ENCODE measurements at places on chromosomes 7 and 10.

- DNase-seq: no peak
Measured at GRCh38 chr10:34736976-34737771, 77.9 kb downstream of the PARD3 start.

- no peak for DNase-seq
Measured at GRCh38 chr7:3078514-3078913, 34.8 kb upstream of the CARD11 start.

- no peak for DNase-seq
Measured at GRCh38 chr10:101021239-101021638, 9.7 kb downstream of the PDZD7 start.

DNA sequence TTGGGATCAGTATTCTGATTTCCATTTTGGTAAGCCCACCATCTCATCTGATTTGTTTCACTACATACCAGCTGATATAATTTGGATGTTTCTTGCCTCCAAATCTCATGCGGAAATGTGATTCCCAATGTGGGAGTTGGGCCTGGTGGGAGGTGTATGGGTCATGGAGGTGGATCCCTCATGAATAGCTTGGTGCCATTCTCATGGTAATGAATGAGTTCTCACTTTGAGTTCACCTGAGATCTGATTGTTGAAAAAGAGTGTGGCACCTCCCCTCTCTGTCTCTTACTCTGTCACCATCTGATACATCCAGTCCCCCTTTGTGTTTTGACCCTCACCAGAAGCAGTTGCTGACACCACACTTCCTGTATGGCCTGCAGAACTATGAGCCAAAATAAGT, 347.3 kb downstream of the ARL4A start:
- no peak for DNase-seq

DNA sequence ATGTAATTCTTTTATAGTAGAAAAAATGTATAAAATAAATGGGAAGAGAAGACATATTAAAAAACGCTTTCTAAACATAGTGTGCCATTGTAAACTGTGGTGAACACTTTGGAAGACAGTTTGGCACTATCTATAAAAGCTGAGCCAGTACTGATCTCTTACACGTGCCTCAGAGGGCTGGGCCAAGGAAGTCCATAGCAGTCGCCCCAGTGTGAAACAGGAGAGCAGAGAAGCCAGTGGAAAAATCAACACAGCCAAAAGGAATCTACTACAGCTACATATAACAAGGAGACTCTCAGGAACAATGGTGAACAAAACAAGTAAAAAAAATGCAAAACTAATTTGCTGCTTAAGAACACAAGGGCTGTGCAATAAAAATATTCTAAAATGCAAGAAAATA, 20.6 kb downstream of the SEPHS1 start:
- DNase-seq: no peak

GRCh38 chr10:128629111-128630096, 503.2 kb upstream of the MKI67 start:
- no peak for DNase-seq

- no peak for DNase-seq
Measured at GRCh38 chr7:109456116-109456515, 886.4 kb downstream of the DNAJB9 start.

DNA sequence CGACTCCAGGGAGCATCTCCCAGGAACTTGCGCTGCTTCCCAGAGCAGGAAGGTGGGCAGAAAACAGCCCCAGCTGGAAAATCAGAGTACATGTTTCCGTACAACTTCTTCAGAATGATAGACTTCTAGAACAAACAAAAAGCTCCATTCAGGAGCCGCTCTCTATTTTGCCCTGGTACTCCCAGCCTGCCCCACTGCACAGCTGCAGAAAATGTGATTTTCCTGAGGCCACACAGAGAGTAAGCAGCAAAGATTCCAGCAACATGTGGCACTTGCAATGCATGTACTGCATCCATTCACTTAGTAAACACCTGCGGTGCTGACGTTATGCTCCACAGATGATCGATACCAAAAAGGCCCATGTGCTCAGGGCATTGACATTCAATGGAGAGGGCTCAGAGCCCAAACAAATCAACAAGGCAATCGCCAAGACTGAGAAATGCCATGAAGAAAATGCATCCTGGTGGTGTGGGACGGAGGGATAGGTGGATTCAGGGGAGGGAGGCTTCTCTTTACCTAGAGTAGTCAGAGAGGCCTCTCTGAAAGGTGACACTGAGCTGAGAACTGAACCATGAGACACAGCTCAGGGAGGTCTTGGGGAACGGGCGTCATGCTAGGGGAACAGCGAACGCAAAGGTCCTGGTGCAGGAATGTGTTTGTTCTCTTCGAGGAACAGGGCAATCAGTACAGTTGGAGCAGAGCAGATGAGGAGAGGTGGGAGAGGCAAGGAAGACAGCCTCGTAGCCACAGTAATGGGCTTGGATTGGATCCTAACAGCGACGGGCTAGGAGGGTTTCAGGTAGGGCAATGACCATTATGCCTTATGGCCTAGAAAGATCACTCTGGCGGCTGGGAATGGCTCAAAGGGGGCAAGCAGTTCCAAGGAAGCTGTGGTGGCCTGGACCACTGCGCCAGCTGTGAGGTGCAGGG, 35.3 kb upstream of the DUSP5 start:
- DNase-seq: no peak

GRCh38 chr10:13372524-13372923, 24.4 kb upstream of the SEPHS1 start:
- no peak for DNase-seq

DNA sequence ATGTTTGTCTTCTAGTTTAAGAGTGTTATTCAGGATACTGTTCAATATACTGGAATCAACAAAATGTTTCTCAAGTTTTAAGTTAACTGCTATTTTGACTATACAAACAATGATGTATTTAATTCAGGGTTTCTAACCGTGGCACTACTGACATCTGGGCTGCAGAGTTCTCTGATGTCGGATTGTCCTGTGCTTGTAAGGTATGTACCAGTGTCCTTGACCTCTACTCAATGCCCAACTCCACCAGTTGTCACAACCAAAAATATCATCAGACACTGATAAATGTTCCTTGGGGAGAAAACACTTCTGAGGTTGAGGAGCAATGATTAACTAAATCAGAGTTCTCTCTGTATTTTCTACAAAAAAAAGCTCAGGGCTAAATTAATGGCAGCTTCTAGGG, 301.5 kb downstream of the PARD3 start:
- DNase-seq: no peak
